ENCODE measurements at places on chromosomes 12 and 14.

DNA sequence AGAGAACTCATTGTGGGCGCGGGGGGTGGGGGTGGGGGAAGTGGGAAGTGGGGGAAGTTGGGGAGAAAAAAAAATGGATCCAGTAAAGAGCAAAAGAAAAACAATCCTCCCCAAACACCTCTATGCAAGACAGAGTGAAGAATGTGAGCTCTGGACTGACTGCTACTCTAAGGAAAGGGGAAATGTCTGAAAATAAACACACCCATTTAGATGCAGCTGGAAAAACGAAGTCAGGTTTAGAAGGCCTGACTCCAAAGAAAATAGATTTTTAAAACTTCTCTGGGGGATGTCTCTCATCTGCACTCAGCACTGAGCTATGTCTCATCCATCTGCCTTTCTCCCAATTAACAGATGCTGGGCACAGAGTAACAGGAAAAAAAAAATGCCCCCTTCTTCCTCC is 904.4 kb downstream of the GALC start:
- DNase-seq = no peak

GRCh38 chr12:130646716-130647370 is 69.3 kb downstream of the RIMBP2 start:
- DNase-seq = no peak

- DNase-seq = no peak
Observed at GRCh38 chr12:89228491-89228890, 123.8 kb downstream of the DUSP6 start.

DNA sequence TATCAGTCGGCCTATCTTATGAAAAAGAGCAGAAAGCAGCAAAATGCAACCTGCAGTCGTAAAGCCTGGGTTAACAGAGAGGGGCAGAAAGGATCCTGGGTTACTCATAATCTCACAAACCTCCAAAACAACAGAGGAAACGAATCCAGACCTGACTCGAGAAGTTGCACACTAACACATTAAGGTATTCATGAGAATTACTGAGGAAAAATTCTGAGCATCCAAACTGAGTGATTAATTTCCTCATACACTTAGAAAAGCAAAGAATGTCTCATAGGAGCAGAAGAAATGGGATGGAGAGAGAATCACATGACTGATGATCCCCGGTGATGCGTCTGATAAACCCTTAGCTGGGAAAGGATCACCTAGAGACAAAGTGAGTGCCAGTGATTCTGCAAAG is 272.5 kb downstream of the TMEM132D start:
- DNase-seq = no peak

DNA sequence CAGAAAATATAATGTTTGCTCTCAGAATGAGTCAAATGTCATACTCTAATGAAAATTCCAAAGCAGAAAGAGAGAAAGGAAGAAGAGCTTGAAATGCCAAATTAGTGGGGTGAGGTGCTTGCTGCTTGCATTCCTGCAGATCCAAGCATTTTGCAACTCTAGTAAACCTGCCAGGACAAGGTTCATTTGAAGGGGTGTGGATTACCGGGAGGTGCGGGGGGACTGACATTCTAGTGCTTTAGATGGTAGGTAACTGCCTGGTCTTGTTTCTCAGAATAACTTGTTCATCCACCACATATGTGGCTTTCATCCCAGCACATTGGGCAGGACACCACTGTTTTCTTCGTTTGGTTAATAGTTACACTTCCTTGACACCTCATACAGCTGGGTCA is 144.4 kb downstream of the AKAP6 start:
- DNase-seq = peak; percentile 23

DNA sequence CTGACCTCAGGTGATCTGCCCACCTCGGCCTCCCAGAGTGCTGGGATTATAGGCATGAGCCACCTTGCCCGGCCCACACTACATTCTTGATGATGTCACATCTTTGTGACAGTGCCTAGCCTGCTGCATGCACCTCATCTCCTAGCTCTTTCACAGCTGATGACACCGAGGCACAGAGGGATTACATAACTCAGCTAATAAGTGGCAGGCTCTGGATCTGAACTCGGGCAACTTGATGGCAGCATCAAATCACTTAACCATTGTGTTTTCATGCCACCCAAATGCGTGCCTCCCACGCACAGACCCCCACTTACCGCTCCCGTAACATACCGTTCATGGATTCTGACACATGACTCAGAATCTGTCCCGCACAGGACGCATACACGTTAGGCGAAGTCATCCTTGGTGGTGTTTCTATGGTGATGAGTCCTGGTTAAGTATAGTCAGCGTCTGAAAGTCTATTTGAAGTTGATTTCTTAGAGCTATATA is 7.4 kb downstream of the TMEM120B start:
- DNase-seq = peak; percentile 83

DNA sequence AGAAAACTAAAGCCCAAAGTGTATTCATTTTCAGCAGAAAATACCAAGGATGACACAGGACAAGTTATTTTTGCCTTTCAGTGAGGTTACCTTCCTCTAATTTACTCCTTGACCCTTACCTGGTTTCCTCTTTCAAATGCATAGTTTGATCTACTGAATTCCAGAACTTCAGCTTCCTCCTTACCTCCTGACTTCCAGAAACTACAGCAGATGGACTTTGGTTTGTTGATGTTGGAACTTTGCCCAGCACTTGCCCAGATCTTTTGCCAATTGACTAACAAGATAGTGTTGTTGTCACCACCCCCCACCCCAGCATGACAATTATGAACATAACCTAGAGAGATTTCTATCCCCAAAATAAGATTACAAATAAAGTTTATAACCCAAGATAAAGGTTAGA is 63.2 kb downstream of the NAV3 start:
- peak; percentile 25 for DNase-seq

DNA sequence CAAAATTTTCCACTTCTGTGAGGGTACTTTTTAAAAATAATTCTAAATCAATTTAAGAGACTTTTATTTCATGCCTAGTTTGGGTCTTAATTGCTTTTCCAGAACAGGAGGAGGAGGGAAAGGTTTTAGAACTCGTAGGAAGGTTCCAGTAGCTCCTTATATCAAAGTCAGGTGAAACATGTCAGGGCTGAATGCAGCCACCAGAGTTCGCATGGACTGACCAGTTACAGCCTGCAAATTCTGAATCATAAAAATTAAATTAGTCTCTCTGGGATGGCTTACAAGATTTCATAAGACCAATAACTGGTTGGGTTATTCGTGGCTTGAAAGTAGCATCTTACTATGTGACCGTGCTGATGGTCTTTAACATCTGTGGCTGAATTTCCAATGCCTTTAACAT is 397 bp downstream of the BDKRB1 start:
- peak; percentile 76 for DNase-seq

GRCh38 chr14:88229428-88229827 is 93.6 kb downstream of the KCNK10 start:
- DNase-seq = no peak

GRCh38 chr14:62696331-62696924 is 348.8 kb downstream of the KCNH5 start:
- no peak for DNase-seq

DNA sequence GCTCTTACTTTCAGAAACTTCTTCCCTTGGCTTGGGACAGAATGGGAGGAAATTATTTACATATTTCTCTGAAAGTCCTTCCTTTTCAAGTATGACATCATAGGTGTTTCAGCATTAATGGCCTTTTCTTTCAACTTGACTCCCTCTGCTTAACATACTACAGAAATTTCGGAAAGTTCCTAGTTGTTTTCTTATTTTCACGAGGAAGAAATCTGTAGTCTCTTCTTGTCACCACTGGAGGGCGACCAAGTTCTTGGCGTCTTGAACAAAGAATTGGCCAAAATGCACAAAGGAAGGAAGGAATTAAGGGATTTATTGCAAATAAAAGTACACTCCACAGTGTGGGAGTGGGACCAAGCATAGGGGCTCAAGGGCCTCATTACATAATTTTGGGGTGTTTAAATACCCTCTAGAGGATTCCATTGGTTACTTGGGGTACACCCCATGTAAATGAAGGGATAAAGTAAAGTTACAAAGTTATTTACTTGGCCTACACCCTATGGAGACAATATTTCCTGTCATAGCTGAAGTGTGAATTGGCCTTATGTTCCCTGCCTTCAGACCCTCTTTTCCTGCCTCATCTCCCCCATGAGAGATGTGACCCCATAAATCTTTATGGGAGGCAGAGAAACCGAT is 70.4 kb downstream of the RPL10L start:
- peak; percentile 1 for DNase-seq

DNA sequence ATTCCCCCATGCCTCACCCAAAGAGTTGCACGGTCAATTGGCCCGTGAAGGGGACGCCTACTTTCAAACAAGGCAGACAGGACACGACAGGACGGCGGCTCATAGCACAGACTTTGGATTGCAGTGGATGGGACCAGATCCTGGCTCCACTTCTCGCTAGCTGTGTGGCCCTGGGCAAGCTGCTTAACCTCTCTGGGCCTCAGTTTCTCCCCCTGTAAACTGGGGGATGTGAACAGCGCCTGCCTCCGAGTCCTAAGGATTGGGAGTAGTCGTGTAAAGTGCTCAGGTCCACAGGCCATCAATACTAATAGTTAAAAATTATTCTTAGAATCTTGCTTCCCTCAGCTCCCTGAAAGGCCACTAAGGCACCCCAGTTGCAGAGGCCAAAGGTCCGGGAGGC is 13.1 kb downstream of the RHOF start:
- DNase-seq = no peak

- peak; percentile 82 for DNase-seq
Observed at GRCh38 chr14:58808828-58809227, 171.1 kb downstream of the DACT1 start.

DNA sequence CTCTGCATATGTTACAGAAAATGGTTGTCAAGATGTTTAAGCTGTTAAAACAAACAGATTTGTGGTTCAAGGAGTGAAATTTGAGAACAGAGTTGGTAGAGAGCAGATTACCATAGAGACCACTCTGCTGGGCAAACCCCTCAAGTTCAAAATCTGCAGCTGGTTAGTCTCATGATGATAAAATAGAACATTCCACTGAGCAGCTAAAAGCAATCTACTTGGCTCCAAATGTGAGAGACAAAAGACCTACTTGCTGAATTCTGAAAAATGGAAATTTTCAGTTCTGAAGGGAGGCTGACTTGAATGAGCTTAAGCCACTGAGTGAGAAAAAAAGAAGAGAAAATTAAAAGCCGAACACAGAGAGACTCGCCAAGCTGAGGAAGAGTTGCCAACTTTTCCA is 519.3 kb downstream of the NOVA1 start:
- no peak for DNase-seq

- no peak for DNase-seq
Observed at GRCh38 chr14:41806366-41806975, 199.8 kb downstream of the LRFN5 start.

DNA sequence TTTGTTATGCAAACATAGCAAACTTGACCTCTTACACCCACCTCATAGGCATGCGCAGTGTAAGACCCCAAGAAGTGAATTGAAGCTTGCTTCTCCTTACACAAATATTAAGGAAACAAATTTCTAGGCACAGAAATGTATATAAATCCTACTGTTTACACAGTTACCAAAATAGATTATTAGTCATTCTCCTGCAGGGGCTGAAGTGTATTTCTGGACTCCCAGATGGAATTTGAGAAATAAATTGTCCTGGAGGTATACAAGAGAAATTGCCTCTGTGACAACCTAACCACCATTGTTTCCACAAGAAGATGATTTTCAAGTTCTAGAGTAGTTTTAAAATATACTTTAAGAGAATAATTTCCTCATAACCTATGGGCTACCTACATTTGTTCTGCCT is 656.0 kb upstream of the MDGA2 start:
- DNase-seq = no peak

GRCh38 chr14:58977366-58977765 is 211.1 kb upstream of the DAAM1 start:
- peak; percentile 4 for DNase-seq

DNA sequence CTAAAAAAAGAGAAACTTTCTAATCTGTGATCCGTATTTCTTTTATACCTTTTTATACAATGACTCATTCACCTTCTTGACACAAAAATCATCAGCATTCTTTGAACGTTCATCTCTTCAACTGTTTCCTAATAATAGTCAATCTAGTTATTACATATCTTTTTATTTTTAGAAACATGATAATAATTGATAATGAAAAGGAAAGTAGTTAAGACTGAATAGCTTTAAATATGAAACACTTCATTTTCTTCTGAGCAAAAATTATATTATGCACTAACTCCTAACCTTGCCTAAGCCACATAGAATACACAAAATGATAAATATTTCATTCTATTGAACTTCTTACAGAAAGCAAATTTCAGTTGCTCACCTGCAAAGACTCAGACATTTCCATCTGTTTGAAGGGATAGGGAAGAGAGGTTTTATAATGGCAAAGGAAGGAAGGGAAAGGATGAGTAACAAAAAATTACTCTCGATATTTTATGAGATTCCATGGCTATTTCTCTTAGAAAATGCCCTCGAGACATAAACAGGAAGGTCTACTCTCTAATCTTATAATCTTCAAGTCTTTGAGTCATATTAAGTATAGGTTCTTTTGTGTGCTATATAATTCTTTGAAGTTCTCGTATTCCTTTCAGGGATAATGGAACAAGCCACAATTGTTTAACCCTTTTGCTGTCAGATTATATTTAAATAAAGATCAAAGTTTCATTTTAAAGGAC is 7.5 kb upstream of the KLHL42 start:
- no peak for DNase-seq

DNA sequence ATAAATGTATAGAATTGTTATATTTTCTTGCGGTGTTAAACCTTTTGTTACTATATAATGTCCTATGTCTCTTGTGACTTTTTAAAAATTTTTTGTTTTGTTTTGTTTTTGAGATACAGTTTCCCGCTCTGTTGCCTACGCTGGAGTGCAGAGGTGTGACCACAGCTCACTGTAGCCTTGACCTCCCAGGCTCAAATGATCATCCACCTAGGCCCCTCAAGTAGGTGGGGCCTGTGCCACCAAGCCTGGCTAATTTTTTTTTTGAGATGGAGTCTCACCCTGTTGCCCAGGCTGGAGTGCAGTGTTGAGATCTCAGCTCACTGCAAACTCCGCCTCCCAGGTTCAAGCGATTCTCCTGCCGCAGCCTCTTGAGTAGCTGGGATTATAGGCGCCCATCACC is 26.5 kb upstream of the RCOR1 start:
- no peak for DNase-seq

DNA sequence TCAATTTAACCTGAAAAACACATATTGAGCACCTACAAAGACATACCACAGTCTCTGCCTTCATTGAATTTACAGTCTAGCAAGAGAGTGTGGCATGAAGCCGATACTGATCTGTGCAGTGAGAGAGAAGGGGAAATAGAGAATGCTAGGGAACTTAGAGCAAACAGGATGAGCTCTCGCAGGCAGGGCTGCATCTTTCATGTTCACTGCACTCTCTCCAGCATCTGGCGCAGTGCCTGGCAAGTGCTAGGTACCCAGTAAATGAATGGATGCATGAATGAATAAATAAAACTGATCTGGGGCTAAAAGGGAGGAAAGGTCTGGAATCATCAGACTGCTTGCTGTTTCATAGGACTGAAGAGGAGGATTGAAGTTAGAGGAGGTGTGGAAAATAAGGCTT is 256.5 kb upstream of the NPAS3 start:
- no peak for DNase-seq

- peak; percentile 37 for DNase-seq
Observed at GRCh38 chr14:84108746-84109457, 1421.0 kb upstream of the FLRT2 start.

- no peak for DNase-seq
Observed at GRCh38 chr12:120994589-120995337, 16.4 kb downstream of the HNF1A start.

GRCh38 chr12:12958886-12959285 is 6.9 kb upstream of the GPRC5D start:
- DNase-seq = no peak

Measured in amniotic epithelial cell (primary cell).